Mucosa of descending colon (tissue), 3 donors: ENCODE measurements at places on chromosomes 4 and X.

GRCh38 chr4:115355329-115355728, 241.9 kb upstream of the NDST4 start:
- DNase-seq, result no peak

DNA sequence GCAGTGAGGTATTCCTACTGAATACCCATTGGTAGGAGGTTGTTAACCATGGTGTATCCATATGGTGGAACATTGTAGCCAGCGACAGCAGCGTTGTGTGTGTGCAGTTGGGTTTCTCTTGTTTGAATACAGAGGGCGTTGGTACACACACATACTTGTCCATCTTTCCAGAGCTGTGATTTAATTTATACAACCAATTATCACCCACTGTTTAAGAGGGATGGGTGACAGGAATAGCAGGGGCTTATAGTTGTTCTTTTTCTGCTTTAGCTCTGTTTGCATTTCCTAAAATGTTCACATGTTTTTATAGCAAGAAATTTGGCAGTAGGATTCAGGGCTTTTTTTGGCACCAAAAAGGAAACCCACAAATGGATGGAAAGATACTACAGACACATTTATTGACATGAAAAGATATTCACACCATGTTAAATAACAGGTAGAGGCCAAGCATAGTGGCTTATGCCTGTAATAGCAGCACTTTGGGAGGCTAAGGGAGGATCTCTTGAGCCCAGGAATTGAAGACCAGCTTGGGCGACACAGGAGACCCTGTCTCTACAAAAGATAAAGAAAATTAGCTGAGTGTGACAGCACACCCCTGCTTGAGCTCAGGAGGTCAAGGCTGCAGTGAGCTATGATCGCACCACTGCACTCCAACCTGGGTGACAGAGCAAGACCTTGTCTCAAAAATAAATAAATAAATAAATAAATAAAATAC, 60.6 kb downstream of the TNIP2 start:
- DNase-seq, result no peak

DNA sequence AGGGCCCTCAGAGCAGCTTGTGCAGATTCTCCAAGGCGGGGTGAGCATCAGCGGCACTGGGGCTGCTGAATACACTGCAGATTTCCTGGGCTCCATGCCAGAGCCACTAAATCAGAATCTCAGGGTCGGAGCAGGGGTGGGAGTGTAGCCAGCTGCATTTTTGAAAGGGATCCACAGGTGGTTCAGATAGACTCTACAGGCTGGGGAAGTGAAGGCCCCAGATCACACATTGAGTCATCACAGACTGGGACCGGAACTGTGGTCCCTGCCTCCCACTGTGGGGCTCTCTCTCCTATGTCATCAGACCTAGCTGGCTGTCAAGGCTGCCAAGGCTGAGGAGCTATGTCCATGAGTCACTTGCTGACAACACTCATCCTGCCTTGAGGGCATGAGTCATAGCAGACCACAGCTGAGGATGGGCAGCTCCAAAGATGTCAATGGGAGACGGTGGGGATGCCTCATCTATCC, 162.3 kb upstream of the MAMLD1 start:
- no peak for DNase-seq

- DNase-seq, result no peak
These were observed 58.0 kb downstream of the RHOH start for GRCh38 chr4:40254608-40255392.

DNA sequence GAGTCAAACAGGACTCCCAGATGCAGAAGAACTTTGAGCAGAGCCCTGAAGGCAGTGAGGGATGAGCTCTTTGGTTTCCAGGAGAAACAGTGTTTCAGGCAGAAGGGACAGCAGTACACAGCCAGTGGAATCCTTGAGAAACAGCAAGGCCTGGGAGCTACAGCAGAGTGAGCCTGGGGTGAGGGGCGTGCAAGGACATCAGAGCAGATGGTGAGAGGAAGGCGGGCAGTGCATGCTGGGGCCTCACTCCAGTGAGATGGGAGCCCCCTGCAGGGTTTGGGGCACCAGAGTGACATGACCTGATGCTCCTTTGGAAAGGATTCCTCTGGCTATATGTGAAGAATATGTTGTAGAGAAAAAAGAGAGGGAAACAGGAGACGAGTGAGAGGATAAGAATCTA, 98.1 kb upstream of the EGFL6 start:
- no peak for DNase-seq

DNA sequence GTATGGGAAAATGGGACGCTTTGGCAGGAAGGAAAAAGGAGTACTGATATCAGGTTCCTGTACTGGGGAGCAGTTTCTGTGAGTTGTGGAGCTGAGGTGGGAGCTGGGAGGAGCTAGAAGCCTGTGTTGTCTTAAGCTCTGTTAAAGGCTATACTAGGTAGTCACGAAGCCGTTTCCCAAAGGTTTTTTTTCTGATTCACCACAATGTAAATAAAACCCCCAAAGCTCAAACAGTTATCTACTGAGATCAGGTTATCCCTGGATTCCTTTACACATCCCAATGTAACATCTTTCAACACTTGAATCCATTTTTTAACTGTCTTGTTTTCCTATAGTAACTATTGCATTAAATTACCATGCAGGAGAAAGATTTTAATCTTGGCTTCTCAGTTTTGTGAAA, 297.4 kb upstream of the SFRP2 start:
- DNase-seq, result no peak
